ENCODE measurements at places on chromosomes 7 and 10.

DNA sequence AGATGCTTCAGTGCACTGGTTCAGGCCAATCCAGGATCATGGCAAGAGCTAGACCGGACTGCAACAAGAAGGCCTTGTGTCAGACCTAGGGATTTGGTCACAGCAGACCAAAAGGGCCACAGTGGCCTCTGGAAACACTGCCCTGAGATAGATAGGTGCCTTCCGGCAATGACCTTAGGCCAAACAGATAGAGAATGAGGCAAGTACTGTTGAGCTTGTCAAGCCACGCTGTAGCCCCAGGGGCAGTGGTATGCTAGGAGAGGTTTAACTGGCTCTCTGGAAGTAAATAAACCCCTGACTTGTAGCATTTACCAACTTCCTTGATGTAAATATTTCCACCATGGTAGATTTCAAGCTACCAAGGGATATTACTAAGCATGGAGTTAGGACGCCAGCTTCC is 197.5 kb downstream of the GRID1 start:
- DNase-seq = no peak

- DNase-seq = no peak
Measured at GRCh38 chr10:123885406-123886170, 6.0 kb downstream of the CPXM2 start.

DNA sequence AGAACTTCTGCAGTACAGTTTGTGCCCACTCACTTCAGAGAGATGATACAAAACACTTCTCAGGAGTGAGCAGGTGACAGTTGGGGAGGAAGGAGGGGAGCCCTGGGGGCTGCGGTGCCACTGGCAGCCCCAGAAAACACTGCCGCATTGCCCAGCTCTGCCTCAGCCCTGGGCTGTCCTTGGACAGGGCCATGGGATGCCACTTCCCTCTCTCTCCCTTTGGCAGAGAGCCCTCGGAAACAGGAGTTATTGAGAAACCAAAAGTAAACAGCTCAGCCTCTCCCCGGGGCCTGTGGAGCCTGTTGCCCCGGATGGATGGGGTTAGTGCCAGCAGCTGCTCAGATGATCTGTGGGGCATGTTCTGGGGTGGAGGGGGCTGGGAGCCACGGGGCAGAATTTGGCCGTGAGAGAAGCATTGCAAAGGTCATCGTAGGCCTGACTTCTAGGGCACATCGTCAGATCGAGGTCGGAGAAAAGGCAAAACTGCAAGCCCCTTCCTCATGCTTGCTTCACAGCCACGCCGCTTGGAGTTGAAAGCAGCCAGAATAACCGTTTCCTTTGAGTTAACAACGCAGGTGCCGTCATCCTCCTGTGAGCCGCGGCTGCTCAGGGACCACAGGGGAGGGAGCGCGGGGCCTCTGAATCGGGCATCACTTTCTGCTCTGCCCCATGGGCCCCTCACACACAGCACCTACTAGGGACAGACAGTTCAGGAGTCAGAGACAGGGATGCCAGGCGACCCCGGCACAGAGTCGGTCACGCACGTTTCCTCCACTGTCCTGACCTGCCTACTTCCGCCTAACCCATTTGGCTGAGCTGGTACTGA is 256.4 kb downstream of the CAMK1D start:
- DNase-seq = peak; percentile 53

- DNase-seq = no peak
Measured at GRCh38 chr7:49400891-49401550, 372.4 kb upstream of the VWC2 start.

DNA sequence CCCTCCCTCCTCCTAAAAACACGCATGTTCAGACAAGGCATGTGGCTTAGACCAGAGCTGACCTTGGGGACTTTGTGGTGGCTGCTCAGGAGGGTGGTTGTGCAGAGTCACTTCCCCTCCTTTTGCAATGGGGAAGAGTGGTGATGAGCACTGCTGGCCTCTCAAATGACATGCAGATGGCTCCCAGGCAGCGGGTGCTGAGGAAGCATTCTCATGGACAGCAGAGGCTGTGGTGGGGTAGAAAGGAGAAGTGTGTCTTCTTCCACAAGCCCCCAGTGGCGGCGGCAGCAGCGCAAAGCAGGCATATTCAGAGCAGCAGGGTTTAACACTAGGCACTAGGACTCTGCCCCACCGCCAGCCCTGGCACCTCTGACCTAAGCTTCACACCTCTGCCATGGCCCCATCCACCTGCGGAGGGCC is 105.9 kb upstream of the ANLN start:
- DNase-seq = peak; percentile 32

DNA sequence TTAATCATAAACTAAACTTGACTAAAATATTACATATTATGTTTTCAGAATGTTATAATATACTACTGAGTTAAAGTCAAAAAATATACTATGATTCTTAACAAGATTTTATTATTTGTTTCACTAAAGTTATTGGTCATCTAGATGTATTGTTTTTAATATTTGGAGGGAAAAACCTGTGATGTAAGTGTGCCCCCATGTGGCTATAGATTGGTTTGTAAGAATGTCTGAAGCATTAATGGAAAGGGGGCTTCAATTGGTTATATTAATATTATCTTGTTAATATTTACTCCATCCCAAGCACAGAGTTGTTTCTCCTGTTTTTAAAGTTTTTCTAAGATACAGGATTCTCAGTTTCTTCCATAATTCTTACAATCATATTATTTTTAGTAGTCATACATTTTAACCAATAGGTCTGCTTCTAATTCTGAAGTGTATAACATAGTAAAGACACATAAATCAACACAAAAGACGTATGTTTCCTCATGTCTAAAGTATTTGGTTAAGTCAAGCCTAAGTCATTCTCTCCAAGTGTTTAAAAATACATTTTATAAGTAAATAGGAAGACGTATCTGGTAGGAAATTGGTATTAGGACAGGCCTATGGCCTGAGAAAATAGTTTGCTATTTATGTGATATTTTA is 58.0 kb downstream of the GNAT3 start:
- no peak for DNase-seq

DNA sequence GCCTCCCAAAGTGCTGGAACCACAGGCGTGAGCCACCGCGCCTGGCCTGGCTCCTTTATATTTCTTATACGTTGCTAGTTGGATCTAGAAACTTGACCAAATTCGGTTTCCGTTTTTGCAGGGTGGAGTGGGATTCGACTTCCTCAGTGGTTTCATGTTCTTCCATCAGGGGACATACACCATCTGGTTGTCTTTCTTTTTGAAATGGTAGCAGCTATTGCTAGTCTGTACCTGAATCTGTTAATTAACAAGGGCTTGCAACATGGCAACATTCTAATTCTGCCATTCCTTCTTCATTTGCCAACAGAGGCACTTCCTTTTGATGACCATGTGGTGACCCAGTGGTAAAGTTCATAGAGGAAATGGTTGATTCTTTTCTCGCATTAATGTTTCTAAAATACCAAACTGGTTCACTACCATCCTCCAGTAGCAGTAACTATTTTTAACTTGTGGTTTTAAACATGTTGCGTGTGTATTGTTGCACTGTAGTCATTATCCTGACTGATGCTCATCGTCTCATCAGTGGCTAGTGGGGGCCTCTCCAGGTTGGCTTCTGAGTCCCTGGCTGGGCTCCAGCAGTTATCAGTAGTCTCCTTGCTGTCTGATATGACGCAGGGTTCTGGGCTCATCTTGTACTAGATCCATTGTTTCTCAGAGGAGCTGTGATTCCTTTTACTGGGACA is 159.2 kb downstream of the RGS10 start:
- DNase-seq = no peak

- no peak for DNase-seq
Measured at GRCh38 chr10:119762035-119762434, 36.2 kb downstream of the INPP5F start.

DNA sequence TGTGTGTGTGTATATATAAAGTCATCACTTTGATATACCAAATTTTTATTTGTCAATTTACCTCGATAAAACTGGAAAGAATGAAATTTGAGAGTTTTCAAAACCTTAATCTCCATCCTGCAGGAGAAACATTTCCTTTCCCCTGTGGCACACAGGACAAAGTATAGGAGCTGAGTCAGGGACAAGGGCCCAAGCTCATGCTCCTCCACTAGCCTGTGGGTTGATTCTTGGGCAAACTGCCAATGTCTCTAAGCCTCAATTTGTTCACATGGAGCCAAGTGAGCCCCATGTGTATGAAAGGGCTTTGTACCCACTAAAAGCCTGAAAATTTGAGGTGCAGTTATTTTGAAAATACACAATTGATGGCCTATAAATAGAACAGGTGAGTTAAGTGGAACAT is 60.3 kb upstream of the IL6 start:
- DNase-seq = no peak

DNA sequence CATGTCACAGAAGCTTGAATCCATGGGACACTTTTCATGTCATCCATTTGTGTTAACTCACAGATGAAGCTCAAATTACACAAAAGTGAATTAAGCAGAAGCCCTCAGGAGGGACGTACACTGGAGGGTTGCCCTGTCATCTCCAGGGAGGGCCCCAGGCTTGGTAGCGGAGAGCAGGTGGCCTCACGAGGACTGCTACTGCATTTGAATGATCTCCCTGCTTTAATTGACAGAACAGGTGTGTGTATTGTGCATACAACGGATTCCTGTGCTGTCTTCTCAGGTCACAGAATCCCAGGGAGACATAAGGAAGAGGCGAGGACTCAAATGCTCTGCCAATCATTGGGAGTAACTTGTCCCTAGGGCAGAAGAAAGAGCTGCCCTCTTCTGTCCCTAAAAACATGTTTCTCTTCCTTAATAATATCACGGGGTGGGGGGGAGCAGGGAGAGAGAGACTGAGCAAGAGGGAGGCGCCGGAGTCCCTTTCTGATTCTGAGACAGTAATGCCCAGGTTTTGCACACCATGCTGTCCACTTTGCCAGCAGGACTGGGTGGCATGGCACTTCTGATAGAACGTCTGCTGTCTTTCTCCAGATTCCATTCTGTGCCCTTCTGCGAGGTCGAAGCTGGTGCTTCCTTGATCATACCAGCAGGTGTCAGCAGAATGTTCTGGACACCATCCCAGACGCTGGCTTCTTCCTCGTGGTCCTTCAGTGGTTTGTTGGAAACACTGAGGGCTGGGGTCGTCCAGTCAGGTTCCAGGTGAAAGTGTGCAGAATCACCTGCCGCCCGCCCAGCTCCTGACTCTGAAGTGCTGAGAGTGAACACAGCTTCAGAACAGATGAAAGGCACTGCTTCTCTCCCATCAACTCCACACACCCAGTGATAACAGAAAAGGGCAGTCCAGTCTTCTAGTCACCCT is 26.2 kb upstream of the RASGEF1A start:
- peak; percentile 48 for DNase-seq

DNA sequence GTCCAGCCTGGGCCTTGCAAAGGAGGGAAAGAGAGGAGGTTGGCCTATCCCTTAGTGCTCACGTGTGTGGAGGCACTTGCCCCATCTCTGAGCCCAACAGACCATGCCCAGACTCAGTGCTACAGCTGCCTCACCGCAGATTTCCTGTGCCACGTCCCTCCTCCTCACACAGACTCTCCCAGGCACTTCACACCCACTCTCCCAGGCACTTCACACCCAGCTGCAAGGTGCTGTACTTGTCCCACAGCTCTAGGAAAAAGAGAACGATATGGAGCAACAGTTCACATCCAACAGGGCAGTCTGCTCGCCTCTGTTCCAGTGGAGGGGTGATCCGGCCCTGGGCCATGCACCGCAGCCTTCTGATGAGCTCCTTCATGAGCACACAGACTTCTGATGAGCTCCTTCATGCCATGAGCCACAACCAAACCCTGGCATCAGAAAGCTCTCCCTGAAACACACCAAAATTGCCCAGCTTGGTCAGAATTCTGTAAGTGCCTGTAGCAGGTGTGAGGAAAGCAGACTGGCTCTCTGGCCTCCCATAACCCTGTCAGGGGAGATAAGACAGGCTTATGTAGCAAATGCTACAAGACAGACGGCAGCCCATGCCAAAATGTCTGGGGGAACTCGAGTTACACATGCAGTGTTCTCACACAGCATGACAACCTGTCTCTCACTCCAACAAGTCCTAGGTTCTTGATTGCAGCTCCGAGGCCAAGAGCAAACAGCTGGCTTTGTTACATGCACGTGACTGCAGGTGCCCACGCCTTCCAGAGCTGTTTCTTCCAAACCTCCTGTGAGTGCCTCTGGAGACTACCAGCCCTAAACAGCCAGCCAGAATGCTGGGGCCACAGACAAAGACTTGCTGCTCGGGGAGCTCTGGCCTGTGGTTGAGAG is 348.5 kb downstream of the GRID1 start:
- no peak for DNase-seq

DNA sequence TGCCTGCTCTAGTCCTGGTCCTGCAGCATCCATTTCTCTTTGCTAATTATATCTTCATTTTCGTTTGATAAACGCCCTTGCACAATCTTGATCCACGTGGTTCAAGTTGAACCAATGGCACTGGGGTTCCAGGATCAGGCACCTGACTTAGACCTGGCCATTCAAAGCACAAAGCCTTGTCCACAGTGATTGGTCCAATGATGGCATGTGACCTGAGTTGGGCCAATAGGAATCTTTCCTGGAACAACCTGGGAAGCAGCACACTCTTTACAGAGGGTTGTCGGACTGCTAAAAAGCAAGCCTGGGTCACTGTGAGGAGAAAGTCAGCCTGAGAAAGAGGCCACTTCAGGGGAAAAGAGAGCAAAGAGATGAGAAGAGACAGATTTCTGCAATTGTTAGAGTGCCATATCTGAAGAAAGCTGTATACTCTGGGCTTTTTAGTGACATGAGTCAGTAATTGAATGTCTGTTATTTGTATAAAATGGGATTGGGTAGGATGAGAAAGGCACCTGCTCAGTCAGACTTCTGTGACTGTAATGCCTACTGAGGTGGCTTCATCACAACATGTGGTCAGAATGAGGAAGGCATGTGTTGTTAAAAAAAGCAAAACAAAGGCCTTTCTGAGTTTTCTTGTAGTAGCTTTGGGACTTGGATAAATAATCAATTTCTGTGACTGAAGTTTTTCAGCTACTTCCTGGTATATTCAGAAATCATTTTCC is 4.4 kb upstream of the STEAP4 start:
- no peak for DNase-seq

DNA sequence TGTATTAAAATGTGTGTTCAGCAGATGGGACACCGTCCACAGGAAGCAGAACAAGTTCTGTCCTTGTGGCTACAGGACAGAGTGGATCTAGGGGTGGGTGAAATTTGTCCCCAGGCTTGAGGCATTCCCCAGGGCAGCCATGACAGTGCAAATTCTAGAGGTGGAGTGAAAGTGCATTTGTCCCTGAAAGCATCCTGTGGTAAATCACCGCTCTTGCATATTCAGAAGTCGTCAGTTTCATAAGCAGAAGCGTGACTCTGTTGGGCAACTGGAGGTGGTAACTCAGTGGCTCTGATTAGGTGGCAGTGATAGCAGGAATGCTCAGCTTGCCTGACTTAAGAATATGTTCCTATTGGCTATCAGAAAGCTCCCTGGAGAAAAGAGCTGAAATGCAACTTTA is 96.6 kb downstream of the SNX10 start:
- no peak for DNase-seq

DNA sequence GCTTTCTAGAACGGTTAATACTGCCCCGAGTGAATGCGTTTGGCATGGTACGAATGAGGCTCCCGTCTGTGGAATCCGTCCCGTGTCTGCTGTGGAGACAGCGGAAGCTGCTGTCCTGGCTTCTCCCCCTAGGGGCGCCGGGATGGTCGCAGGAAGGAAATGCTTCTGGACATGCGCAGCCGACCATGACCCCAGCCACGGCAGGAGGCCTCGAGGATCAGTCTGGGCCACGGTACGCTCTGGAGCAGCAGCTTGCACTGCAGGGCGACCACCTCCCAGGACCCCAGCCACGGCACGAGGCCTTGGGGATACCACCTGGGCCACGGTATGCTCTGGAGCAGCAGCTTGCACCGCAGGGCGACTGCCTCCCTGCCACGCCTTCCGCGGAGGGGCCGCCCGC is 107.9 kb downstream of the CYTH3 start:
- no peak for DNase-seq

Measured in activated CD4-positive, alpha-beta T cell treated with anti-CD3 and anti-CD28 coated beads, Interleukin-2, amount 50 U/mL, for 48 hours (primary cell).